ENCODE measurements at places on chromosomes 12 and 14.

GRCh38 chr12:46124132-46124847, 133.9 kb upstream of the SCAF11 start:
- DNase-seq: no peak

DNA sequence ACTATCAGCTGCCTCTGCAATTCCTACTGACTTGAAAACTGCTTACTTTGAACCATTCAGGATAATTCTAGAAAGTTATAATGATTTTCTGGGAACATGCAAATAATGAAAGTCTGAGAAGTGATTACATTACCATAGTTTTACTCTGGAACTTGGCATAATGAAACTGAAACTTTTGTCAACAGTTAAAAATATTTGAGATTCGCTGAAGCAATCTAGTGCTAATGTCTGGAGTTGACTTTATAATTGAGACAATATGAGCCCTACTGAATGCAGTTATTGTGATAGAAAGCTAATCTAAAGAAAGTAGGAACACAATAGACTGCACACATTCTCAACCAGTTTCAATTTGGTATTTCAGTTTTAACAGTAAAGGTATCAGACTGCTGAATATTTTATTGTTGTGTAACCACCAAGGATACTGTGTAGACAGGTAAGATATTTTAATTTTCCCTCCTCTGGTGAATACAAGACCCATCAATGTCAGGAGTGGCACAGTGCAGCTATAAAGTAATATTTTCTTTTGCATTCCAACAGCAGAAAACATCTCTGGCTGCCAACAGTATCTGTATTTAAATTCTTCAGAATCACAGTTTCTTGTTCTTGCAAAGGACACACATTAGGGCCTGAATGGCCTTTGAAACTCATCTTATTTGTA, 483.5 kb downstream of the ATP23 start:
- no peak for DNase-seq

DNA sequence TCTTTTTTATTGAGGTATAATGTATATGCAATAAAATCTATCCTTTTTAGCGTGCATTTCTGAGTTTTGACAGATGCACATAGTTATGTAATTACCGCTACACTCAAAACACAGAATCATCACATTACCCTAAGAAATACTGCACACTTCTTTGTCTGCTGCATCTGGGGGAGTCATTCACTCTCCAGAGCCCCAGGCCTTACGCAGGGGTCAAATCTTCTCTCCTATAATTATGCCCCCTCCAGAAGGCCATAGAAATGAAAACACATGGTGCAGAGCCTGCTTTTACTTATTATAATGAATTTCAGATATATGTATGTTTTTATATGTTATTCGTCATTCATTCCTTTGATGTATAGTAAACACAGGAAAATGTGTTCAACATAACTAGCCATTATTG, 296.5 kb upstream of the TMEM132C start:
- DNase-seq: no peak

- DNase-seq: no peak
Measured at GRCh38 chr14:97021001-97021400, 223.8 kb downstream of the VRK1 start.

DNA sequence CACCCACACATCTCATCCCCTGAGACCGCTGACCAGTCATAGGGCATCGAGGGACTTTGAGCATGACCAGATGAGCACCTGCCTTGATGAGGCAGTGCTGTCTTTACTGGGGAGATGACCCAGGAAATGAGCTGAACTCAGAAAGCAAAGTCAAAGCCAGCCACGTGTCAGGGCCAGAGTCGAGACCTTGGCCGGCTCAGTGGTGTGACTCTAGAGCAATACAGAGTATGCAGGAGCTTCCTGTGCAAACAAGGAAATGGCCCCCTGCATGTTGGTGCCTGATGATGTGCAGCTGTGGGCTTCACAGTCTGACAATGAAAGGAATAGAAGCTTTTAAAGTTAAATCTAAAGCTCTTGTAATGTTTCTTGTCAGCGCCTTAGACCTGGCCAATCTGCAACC, 332.9 kb downstream of the PCNX1 start:
- DNase-seq: no peak

DNA sequence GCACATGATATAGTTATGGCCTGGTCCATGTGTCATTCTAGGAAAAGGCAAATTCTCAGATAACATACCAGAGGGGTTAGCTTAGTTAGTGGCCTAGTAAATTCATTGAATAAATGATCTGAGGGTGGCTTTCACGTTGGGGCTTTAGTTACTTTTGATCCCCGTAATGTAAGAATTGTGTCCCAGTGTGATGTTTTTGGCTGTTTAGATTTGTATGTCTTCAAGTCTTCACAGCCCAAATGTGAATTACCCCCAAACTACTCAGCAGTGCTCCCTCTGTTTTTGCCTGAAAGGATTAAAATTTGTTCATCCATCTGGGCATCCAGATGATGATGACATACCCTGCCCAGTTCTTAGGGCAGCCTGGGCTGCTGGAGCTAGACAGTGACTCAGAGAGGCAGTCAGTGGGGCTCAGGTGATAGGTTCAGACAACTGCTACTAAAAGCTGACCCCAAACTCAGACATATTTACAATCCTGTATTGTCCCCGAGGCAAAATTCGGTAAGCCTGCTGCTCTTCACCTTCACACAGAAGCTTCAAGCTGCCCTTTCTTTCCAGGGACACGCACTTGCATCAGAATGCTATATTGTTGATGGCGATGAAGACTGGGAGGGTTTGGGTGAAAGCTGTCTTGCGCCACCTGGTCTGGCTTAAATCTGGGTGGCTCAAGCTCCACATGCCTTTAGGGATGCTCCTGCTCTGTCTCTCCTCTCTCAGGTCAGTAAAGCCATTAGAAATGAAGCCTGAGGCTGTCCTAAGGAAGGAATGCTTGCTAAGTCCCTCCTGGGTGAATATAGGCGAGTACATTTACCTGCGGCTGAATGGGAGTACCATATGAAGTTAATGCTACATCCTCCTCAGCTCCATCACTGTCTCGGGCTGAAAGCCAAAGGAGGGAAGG, 10.3 kb downstream of the GPRC5D start:
- DNase-seq: no peak

GRCh38 chr14:105181549-105182295, 610 bp upstream of the NUDT14 start:
- no peak for DNase-seq

DNA sequence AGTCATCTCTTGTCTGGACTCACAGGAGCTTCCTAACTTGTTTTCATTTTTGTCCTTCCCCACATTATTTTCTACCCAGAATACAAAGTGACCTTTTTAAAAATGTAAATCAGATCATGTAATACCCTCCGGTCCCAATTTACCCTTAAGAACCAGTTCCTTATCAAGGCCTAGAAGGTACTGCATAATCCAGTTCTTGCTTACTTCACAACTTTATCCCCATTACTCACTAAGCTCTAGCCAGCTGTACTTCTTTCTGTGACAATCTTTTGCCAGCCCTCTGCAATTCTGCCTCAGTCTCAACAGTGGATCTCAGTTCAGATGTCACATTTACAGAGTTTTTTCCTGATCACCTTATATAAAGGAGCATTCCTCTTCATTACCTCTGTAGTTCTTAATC, 11.6 kb downstream of the RAP1B start:
- no peak for DNase-seq

DNA sequence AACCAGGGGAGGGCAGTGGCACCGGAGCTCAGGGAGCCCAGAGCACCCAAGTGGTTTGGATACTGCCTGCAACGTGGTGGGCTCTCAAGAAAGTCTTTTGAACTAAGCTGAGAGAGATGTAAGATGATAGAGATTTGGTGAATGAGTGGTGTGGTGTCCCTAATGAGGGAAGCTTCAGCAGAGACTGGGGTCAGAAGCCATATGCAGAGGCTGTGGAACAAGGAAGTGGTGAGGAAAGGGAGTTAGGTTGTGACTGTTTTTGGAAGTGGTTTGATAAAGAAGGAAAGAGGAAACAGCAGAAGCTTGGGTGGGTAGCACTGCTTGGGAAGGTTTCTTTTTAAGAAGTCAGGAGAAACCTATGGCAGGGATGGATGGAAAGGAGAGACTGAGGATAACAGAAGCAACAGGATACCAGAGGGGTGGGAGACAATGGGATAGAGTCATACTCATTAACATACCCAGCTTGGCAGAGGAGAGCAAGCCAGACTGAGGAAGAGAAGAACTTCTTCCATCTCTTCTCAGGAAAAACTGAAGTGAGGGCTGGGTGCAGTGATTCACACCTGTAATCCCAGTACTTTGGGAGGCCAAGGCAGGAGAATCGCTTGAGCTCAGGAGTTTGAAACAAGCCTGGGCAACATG, 24.1 kb downstream of the SLC4A8 start:
- DNase-seq: no peak

DNA sequence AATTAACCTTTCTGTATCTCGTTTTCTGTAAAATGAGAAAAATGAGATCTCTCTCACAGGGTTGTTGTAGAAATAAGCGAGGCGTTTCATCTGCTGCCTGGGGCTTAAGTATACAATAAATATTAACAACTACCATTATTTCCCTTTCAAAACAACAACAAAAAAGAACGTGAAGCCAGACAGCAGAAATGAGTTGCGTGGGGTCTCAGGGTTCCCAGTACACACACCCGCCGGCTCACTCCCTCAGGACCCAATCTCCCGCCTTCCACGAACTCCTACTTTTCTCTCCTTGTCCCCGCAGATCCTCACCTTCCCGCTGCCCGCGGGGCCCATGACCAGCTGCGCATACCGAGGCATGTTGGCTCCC, 227 bp downstream of the GPN3 start:
- no peak for DNase-seq

DNA sequence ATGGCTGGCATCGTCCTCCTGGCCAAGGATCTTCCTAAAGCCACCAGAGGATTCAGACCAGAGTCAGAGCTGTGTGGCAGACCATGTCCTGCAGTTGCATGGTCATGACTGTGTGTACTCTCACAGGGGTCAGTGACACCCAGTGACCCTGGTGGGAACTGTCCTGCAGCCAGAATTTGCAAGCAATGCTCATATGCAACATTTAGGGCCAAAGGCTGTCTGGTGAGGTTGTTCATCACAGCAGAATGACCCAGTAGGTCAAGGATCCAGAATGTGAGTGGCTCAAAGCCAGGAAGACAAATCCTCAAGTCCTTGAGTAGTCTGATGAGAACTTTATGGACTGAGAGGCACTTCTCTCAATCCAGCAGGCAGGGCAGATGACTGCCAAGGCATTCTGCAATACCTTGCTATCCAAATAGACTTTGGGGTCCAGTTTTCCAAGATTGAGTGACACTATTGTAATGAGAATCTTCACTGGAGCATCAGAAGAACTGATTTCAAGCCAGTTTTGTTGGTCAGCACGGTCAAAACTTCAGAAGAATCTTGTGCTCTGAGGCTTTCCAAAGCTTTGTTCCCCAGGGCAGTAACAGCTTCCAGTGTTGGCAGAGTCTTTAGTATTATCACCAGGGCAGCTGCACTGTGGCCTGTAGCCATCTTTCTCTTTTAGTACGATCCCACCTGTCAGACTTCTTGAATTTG, 122.0 kb downstream of the PTCSC3 start:
- no peak for DNase-seq

GRCh38 chr12:94228488-94228907, 80.1 kb downstream of the PLXNC1 start:
- no peak for DNase-seq

DNA sequence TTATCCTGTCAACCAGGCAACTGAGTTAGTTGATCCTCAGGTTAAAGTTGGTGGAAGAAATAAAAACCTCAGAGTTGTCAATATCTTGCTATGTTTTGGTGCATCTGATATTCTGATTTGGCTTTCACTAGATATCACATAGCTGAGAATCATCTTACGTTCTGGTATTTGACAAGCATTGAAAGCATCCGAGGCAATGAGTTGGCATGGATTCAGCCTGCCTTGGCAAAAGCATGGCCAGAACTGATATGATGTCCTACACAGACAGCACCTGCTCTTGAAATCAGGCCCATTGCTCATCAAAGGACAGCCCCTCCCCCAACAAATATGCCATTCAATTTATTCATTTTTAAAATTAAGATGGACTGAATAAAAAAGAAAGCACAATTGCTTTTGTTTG, 320.7 kb upstream of the ATP2B1 start:
- DNase-seq: no peak

All from sigmoid colon (tissue), 7 donors.